ENCODE measurements at places on chromosomes 1 and 21.

GRCh38 chr1:5304702-5305101 is 650.3 kb downstream of the AJAP1 start:
- DNase-seq, result no peak

- DNase-seq, result no peak
Observed at GRCh38 chr1:246460406-246460805, 46.7 kb downstream of the SMYD3 start.

DNA sequence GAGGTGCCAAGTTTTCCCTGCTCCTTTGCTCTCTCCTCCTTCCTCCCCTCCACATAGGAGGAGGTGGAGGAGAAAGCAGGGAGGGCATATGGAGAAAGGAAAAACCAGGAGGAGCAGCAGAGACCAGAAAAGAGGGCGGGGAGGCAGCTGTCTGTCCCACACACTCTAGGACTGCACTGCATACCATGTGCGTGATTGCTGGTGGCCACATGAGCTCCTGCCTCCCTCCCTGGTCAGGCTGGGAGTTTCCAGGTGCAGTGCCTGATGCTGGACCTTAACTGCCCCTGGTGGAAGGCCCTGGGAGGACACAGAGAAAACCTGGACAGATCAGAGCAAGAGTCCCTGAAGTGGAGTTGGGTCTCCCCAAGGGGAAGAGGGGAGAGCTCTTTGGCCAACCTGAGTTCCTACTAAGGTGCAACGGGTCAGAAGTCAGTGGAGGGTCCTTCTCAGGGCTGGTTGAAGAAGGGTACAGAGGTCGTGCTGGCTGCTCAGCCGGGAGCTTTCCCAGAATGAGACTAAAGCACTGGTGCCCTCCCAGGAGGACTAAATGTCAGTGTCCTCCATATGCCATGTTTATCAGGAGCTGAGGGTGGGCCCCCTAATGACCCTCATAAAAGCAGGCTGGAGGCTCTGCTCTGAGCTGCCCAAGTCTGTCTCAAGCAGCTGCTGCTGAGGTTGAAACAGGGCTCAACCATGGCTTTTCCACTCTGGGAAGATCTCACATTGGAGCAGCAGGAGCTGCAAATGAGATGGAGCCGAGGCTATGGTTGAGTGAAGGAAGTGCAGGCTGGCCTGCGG is 3.5 kb upstream of the LGR6 start:
- no peak for DNase-seq

DNA sequence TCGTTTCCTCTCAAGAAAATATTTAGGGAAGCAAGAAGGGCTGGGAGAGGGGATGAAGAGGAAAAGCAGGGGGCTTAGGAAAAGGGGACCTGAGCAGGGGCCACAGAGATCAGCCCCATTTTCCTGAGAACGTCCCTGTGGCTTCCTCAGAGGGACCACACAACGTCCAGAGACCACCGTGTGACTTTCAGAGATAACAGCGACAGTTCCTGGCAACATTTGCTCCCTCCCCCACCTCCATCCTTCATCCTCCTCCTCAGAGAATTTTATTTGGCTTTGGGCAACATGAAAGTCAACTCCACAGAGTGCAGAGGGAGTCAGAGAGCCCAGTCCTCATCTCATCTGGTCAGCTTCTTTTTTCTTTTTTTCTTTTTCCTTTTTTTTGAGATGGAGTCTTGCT is 50.9 kb downstream of the RUNX1 start:
- DNase-seq, result no peak

GRCh38 chr1:44108241-44108640 is 10.4 kb upstream of the KLF17 start:
- no peak for DNase-seq

- DNase-seq, result no peak
Observed at GRCh38 chr1:240170266-240170665, 78.6 kb downstream of the FMN2 start.

- DNase-seq, result no peak
Observed at GRCh38 chr21:44017601-44018000, 5.5 kb downstream of the TRAPPC10 start.

- DNase-seq, result no peak
Observed at GRCh38 chr1:21117597-21118001, 59.1 kb downstream of the EIF4G3 start.

- no peak for DNase-seq
Observed at GRCh38 chr1:156848461-156849150, 10.3 kb downstream of the INSRR start.

GRCh38 chr1:25343872-25344271 is 5.7 kb downstream of the TMEM50A start:
- no peak for DNase-seq

- DNase-seq, result no peak
Observed at GRCh38 chr1:43867976-43868740, 65.4 kb upstream of the ARTN start.

GRCh38 chr1:183040547-183040971 is 17.3 kb downstream of the LAMC1 start:
- DNase-seq, result no peak

- no peak for DNase-seq
Observed at GRCh38 chr1:71717186-71717585, 565.2 kb downstream of the NEGR1 start.

Measured in NCI-H187 (cell line).